ENCODE measurements at places on chromosomes 4 and X. TPM values are rescaled to one million over a fixed set of nuclear protein-coding genes. Genes with fewer than 3 reads are reported as not detected.

The FOXP3 gene
- 0.28 TPM for total RNA-seq

The RAB33B gene
- total RNA-seq: 19.1 TPM

The OCRL gene
- 16.5 TPM for total RNA-seq

The DCAF8L2 gene
- total RNA-seq: not detected

The ANKRD37 gene
- 6.2 TPM for total RNA-seq

The CXCL5 gene
- 8.7 TPM for total RNA-seq

The LRIT3 gene
- 0.43 TPM for total RNA-seq

The TRIM60 gene
- total RNA-seq: not detected

The CT45A5 gene
- total RNA-seq: not detected

The SUPT20HL1 gene
- total RNA-seq: not detected

The CFP gene
- 2.2 TPM for total RNA-seq

The GABRA4 gene
- 0.50 TPM for total RNA-seq

The PNCK gene
- total RNA-seq: 5.4 TPM

The ZNF827 gene
- total RNA-seq: 34.1 TPM

The YY2 gene
- 1.6 TPM for total RNA-seq

The FAM50A gene
- 23.9 TPM for total RNA-seq

The RPGR gene
- total RNA-seq: 36.3 TPM

The SMIM14 gene
- total RNA-seq: 23.3 TPM

The DACH2 gene
- total RNA-seq: 4.6 TPM

The SSX2B gene
- 0.17 TPM for total RNA-seq

The AMBN gene
- total RNA-seq: not detected

The GPR143 gene
- 17.2 TPM for total RNA-seq

The NKX3-2 gene
- not detected for total RNA-seq

The ERCC6L gene
- 21.2 TPM for total RNA-seq

The RGN gene
- 6.7 TPM for total RNA-seq

The HHIP gene
- 2.5 TPM for total RNA-seq

The EDA2R gene
- total RNA-seq: 7.0 TPM

The PTPN13 gene
- total RNA-seq: 49.9 TPM

The L1CAM gene
- 27.6 TPM for total RNA-seq

The ADH1A gene
- total RNA-seq: not detected

The HTR2C gene
- 2.4 TPM for total RNA-seq

The TRPC5OS gene
- not detected for total RNA-seq

The DUSP9 gene
- total RNA-seq: 3.9 TPM

The PLAC1 gene
- total RNA-seq: 0.83 TPM

The CT45A10 gene
- total RNA-seq: not detected

The MAGEC1 gene
- total RNA-seq: not detected

The CASP6 gene
- 42.3 TPM for total RNA-seq

The NPNT gene
- total RNA-seq: 1.4 TPM

The MBNL3 gene
- 2.4 TPM for total RNA-seq

The RAB41 gene
- total RNA-seq: not detected

The MAGEB1 gene
- total RNA-seq: not detected

The PNMA3 gene
- 8.5 TPM for total RNA-seq

The NFXL1 gene
- 38.6 TPM for total RNA-seq

The MAB21L2 gene
- not detected for total RNA-seq

The CT55 gene
- total RNA-seq: not detected

The PPARGC1A gene
- total RNA-seq: 0.54 TPM

Data from GM23338 (cell line).